SHP77 treated with DMSO at 0.1 percent for 48 hours (cell line): ENCODE measurements at places on chromosomes 4 and X.

GRCh38 chr4:101756181-101756580 lies 34.3 kb upstream of the BANK1 start:
- DNase-seq = no peak

DNA sequence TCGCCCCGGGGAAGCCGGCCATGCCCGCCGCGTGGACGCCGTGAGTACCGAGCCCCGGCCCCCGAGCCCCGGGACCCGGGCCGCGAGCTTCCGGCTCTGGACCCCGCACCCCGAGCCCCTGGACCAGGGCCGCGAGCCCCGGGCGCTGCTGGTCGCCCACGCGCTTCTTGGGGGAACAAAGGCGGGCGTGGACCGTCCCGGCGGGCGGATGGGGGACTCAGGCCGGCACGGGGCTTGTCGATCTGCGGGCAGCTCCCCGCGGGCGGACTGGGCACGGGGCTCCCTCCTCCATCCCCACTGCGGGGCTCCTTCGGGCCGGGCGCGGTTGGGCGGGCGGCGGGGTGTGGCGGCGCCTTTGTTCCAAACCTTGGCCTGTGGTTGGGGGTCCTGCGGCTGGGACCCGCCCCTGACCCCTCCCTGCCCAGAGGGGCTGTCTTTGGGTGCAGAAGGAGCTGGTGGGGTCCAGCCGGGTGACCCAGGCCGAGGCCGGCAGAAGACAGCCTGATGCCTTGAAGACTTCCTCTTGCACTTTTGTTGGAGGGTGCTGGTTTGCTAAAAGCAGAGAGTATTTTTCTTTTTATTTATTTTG lies 25.2 kb upstream of the ADD1 start:
- DNase-seq = no peak

GRCh38 chr4:139054791-139055505 lies 39.4 kb downstream of the NOCT start:
- DNase-seq = no peak

DNA sequence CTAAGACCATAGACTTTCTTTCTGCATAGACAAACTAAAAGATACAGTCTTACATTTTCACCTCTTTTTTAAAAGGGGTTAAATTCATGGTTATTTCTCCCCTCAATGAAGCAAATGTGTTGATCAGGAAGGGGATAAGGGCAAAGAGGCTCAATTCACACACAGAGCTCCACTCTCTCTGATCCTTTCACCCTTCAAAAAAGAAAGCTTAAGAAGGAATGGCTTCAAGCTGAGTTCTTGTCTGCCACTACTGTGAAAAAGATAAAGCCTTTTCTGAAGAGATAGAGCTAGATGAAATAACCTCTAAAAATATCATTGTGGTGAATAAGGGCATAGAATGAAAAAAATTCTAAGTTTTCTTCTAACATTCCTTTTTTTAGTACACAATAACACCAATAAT lies 28.3 kb downstream of the SEPSECS start:
- DNase-seq = no peak

DNA sequence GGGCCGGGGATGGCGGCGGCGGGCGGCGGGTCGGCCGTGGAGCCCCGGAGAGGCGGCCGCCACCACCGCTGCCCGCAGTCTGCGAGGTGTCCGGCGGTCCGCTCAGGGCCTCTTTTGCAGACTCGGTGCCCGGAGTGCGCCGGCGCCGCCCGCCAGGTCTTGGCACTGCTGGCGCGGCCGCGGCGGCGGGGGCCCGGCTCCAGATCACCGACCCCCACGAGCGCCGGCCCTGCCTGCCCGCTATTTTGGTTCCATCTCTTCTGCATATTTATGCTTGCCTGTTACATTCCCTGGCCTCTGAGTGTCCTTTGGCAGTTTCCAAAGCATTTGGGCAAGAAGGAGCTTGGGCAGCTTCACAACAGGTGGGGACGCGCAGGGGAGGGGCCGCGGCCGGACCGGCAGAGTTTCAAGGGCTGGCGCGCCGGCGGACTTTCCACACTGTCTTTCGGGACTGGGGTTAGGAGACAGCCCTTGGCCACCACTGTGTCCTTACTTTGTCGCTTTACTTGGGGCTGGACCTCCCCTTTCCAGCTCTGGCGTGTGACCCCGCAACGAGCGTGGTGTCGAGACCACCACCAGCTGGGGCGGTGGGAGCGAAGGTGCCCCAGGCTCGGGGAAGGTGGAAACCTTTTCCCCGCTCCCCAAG lies 668 bp upstream of the TAPT1 start:
- DNase-seq = no peak

DNA sequence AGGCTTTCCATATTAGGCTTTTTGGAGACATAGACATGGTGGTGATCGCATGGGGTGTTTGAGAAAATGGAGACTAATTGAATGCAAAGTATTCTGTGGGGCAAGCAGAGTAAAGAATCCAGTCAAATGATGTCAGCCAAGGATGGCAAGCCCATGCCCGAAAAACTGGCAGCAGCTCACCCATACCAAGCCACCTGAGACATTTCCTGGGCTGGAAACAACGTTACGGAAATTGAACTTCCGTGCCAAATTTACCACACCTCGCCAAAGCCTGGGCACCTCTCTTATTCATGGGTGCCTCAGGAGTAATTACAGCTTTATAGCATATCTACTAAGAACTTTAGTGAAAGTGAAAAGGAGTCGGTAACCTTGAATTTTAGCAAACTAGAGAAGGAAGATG lies 166.4 kb downstream of the CBR4 start:
- no peak for DNase-seq

- DNase-seq = no peak
Measured at GRCh38 chrX:16903274-16904022, 33.3 kb upstream of the RBBP7 start.

DNA sequence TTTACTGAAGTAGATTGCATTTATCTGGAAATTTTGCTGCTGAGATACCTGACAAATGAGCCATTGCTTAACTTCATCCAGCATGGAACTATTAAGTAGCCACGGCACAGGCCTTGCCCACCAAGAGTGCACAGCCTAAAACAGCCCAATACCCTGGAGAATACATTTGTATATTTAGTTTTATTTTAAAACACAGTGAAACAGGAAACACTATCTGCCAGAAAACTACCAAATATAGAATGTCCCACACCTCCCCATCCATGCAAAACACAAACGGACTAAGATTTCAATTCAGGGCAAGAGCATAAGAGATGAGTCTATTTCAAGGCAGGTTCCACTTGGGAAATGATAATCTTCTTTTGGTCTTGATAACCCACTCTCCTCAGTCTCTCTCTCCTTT lies 57.1 kb downstream of the MAML3 start:
- DNase-seq = no peak

GRCh38 chr4:106109929-106110328 lies 206.1 kb downstream of the TBCK start:
- no peak for DNase-seq

GRCh38 chrX:15849555-15849954 lies 5.1 kb downstream of the AP1S2 start:
- DNase-seq = no peak

GRCh38 chrX:104697294-104697693 lies 131.3 kb downstream of the IL1RAPL2 start:
- no peak for DNase-seq

GRCh38 chrX:11704725-11705495 lies 39.2 kb upstream of the ARHGAP6 start:
- DNase-seq = no peak

DNA sequence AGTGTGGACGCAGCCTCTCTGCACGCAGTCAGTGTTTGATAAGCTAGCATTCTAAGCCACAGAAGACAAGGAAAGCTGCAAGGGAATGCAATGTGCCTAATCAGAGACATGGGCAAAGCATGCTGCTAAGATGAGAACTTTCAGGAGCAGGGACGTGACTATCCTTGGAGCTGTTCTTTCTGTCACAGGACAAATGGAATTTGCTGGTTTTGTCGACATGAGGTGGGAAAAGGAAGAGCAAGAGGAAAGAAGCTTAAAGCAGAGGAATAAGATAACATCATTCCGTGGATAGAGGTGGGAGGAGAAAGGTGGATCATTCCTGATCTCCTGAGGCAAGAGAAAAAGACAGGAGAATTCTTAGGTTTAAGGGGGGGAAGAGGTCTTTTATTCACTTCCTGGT lies 33.7 kb downstream of the RBM47 start:
- no peak for DNase-seq

DNA sequence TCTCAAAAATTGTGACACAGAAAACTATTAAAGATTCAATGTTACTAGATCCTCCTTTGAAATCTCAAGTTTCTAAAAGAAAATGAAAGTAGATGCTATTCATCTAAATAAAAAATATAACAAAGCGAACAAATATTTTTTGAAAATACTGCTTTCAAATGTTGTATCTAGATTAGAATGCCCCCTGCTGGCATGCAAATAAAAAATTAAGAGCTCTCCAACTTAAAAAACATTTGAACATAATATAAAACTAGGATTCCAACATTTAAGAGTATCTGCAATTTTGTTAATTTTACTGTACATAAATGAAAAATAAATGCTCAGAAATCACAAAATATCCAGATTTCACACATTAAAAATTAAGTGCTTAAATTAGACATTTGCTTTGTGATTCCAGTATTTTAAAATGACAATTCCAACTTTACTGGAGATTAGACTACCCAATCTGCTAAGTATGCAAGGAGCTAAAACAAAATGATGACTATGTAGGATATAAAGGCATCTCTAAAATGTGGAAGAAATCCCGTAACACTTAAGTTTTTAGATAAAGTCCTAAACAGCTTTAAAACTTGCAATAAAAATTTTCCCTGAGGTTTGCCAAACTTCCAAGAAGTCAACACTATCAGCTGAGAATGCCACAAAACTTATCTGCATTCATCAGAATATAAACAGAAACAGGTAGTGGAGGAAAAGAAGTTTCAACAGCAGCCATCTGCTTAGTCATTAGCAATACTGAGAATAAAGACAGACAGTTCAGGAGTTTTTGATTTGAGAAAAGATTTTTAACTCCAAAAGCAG lies 32.7 kb downstream of the DHX15 start:
- no peak for DNase-seq

GRCh38 chrX:21662761-21663160 lies 4.6 kb upstream of the KLHL34 start:
- DNase-seq = no peak

DNA sequence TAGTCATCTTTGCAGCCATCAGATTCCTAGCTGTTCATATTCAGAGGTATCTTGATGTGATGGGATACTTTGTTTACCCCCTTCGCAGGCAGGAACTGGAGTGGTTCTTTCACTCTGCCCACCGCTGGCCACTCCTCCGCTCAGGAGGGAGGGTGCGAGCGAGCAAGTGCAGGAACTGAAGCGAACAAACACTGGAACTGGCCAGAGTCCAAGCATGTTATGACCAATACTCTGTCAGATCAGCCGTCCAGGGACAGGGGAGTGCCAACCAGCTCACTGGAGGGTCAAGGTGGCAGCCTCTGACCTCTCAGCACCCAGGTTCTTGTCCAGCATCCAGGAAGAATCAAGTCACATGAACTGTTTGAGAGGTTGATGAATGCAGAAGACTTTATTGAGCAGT lies 18.0 kb upstream of the MANBA start:
- peak; percentile 14 for DNase-seq

- DNase-seq = no peak
Measured at GRCh38 chr4:127656047-127656680, 23.4 kb downstream of the INTU start.

GRCh38 chr4:37232315-37232714 lies 12.2 kb upstream of the NWD2 start:
- no peak for DNase-seq

DNA sequence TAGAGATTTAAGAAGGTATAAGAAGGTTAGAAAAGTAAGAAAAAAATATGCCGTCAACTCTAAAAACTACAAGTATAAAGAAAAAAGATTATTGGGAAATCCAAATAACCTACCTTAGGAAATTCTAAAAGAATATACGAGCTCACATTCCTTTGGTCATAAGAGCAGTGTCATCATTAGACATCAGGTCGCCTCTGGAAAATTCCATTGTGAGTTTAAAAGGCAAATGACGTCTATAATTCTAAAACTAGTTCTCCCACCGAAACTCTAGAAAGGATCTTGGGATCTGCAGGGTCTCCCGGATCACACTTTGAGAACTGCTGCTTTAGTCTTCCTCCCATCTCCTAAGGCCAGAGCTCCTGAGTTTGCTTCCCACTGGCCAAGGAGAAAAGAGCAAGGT lies 518 bp upstream of the SAT1 start:
- DNase-seq = no peak

DNA sequence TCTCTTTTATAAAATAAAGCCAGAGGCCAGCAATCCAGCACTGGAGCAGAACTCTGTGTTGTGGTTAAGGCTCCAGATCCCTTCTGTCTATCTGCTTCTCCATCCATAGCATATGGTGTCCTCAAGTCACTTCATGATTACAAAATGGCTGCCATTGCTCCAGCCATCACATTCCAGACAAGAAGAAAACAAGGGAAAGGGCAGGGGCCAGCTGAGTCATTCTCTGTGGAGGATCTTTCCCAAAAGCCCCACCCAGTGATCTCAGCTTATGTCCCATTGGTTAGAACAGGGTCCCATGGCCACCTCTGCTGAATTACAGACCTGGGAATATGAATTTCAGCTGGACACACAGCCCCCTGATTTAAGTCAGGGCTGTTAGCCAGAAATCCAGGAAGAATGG lies 34.1 kb upstream of the MAN2B2 start:
- no peak for DNase-seq

- no peak for DNase-seq
Measured at GRCh38 chr4:77052352-77052751, 23.4 kb downstream of the CCNI start.

DNA sequence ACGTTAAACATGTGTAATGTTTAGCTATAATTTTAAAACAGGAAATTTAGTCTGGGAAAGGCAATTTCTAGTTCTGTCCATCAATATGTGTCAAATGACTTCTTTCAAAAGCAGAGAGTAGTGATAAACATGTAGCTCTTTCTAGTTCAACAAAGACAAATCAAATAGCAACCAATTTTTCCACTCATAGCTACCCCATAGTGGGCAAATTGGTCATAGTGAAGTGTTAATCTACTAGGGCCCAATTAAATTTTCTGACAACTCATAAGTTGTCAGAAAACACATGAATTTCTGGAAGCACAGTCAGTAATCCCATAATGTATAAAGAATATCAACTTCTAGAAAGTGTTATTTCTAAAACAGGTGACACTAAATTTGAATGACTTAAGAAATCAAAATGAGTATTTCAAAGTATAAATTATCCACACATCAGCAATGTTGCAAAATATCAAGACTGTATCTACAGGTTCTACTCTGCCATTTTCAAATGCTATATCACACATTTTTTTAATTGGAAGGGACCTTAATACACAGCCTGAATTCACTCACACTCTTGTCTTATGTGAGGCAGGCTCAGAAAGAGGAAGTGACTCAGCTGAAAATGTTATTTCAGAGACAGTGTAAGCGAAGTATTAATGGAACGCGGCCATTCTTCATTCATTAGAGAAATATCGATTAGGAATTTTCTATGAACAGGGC lies 7.7 kb downstream of the OCIAD2 start:
- DNase-seq = no peak

GRCh38 chr4:3317656-3318211 lies 24.9 kb downstream of the RGS12 start:
- DNase-seq = no peak
